ENCODE measurements at places on chromosomes 6 and 20.
A peak's percentile ranks its signal among the peaks of the same experiment; 100 is the strongest.

- no peak for DNase-seq
Measured at GRCh38 chr6:43965628-43966373, 161.5 kb downstream of the MRPL14 start.

DNA sequence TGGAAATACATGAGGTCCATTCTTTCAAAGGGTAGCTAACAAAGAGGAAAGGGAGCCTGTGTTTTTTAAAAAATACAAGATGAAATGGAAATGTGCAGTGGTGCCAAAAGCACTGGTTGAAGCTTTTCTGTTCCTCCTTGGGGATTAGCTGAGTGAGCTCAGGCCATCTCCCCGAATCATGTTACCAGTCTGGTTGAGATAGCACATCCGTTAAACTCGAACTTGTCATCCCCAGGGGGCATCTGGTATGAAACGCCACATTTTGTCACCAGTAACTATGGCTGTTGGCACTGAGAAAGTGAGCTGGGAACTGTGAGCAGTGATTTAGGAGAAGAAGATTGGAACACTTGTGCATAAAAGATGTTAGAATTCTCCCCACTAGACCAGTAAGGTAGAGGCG is 196.2 kb downstream of the SAMD5 start:
- no peak for DNase-seq

DNA sequence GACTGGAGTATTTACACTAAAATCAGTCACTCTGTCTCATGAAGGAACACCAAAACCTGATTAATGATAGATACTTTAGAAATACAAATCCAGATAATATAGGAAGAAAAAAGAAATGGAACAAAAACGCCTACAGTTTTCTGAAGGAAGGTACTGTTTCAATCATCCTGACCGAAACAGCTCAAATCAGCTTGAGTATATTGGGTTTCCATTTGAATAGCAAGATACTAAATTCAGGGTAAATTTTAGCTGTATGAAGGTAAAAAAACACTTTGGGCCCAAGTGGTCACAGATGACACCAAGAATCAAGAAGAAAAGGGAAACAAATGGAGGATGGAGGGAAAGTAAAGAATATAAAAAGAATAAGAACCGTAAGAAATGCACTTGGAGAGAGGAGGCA is 6.9 kb downstream of the ZSCAN23 start:
- no peak for DNase-seq

DNA sequence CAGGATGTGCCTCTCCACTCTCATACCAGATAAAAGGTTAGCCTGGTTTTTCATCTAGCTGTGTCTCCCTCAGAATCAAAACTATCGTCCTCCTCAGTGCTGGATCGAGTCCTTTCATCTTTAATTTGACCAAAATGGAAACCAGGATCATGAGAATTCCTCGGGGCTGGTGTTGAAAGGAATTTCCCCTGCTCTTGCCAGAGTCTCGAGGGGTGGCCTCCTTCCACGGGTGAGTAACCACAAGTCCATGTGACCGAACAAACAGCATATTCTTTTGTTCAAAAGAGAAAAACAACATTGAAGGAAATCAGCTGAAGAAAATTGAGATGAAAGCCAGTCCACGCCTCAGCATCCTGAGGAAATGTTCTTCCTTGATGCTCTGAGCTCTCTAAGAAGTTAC is 165.9 kb upstream of the CDYL start:
- DNase-seq, result no peak

- DNase-seq, result no peak
Measured at GRCh38 chr6:96923871-96924493, 546 bp upstream of the KLHL32 start.

- DNase-seq, result no peak
Measured at GRCh38 chr20:59705651-59706399, 101.5 kb downstream of the PHACTR3 start.

- peak; percentile 6 for DNase-seq
Measured at GRCh38 chr20:59850018-59850641, 83.3 kb downstream of the SYCP2 start.

- DNase-seq, result no peak
Measured at GRCh38 chr6:17879184-17879583, 108.3 kb downstream of the KIF13A start.

GRCh38 chr6:145042559-145042958 is 692.8 kb downstream of the EPM2A start:
- DNase-seq, result no peak

- DNase-seq, result no peak
Measured at GRCh38 chr6:158073776-158074175, 92.1 kb downstream of the SYNJ2 start.

GRCh38 chr20:17298171-17298570 is 71.3 kb downstream of the PCSK2 start:
- DNase-seq, result no peak

Measured in bone marrow (tissue), 2 donors.